LoVo (cell line): ENCODE measurements at places on chromosomes 12 and 14.

GRCh38 chr12:93657071-93657470, 20.1 kb upstream of the CRADD start:
- no peak for DNase-seq

- DNase-seq, result no peak
These were observed 119.7 kb downstream of the FBXL14 start for GRCh38 chr12:1474574-1475153.

GRCh38 chr12:115135800-115136211, 451.8 kb upstream of the TBX3 start:
- no peak for DNase-seq

DNA sequence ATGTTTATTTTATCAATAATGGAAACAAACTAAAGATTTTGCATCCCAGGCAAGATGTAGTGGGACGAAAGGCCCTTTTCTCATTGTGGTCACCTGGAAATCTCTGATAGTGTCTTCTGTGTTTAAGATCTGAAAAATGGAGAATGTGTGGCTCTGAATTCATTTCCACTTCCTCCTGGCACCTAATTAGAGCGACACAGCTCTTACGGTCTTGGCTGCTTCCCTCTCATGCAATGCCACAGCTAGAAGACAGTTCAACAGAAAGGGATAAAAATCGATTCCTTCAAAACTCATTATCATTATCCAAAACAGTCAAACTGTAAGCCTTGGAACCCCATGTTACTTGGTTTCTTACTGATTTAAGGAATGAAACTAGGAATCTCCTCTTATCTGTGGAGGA, 9.3 kb downstream of the ST8SIA1 start:
- no peak for DNase-seq

- peak; percentile 63 for DNase-seq
These were observed 19.1 kb downstream of the BBOF1 start for GRCh38 chr14:74038020-74038859.

- DNase-seq, result no peak
These were observed 391.2 kb downstream of the AEBP2 start for GRCh38 chr12:19830446-19830845.

GRCh38 chr14:99099051-99099787, 172.8 kb downstream of the BCL11B start:
- DNase-seq, result peak; percentile 8

GRCh38 chr14:84493779-84494178, 1036.2 kb upstream of the FLRT2 start:
- DNase-seq, result no peak

GRCh38 chr12:9214534-9214933, 6.3 kb upstream of the PZP start:
- DNase-seq, result no peak

DNA sequence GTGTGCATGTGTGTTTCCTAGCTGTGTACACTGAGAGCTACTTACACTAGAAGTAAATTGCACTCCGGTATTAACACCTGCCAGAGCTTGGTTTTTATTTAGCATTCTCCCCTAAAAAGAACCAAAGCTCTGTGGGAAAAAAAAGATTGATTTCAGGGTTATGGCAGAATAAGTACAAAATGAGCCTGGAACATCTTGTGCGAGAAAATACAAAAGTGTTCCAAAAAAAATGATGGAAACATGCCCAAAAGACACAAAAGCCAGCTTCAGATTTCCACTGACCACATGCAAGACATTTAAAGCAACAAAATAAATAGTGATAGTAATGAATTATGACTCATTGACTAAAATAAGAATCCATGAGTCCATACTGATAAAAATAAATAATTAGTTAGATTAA, 188.3 kb downstream of the GXYLT1 start:
- no peak for DNase-seq

DNA sequence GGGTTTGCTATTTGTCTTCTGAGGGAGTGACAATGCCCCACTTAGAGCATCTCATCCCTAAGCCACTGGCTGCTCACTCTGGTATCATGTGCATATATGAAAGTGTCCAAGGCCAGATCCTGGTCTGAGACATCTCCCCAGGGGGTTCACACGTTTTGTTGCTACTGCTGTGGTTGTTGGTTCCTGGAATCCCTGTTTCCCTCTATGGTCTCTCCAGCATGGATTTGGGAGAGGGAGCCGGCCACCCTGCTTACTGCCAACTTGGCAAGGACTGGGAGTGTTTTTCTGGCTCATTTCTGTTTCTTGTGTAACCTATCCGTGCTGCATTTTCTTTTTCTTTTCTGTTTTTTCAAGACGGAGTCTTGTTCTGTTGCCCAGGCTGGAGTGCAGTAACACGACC, 101.3 kb upstream of the MAX start:
- no peak for DNase-seq

DNA sequence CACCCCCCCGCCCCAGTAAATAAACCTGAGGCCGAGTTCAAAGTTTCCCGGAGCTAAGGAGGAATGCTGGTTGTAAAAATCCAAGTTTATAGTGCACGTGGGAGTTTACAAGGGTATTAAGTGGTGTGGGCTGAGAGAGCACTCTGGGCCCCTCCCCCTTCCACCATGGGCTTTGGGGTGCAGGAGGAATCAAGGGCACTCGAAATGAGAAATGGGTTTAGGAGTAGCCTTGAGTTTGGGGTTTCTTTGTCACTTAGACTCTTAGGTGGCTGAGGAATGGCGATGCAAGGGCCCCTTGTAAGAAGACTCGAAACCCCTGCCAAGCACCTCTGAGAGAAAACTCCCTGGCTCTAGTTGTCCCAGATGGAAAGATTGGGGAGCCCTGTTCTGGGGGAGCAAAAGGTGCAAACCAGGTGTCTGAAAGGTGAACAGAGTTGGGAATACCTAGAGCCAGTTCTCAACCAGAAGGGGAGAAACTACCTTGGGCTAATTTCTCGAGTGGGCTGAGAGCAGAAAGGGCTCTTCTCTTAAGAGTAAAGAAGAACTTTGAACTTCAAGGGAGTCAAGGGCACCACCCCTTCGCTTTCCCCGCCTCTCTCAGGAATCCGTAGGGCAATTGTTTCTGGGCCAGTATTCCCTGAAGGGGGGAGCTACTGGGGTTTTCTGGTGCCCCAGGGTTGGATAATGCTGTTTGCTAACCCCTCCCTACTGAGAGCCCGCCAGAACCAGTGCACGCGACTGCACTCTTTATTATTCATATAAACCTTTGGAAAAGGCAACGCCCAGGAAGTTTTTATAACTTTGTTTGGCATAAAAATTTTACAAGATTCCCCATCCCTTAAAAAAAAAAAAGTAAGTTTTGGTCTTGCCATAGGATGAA, 4.0 kb upstream of the HOTAIR start:
- DNase-seq, result peak; percentile 97

DNA sequence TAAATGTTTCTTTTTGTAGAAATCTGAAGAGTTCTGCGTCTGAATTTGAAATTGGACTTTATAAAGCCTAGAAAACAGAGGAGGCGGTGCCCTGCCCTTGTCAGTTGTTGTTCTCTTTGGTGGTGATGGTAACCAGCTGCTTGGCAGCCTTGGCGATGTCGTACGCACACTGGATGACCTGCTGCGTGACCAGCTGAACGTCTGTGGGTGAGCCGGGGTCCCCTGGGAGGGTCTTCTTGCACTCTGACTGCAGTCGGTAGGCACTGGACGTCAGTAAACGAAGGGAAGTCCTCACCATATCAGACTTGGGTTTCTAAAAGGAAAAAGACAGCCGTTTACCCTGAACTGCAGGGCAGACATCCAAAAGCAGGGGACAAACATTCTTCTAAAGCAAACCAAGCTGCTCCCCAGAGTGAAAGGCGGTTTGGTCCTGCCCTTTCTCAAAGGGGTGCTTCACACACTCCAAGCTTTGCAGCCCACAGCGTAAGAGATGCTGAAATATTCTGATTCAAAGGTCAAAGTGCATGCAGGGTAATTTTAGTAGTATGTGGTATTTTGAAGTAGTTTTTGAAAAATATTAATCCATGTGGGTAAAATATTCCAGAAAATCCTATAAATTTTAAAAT, 32.9 kb downstream of the TCHP start:
- DNase-seq, result no peak

DNA sequence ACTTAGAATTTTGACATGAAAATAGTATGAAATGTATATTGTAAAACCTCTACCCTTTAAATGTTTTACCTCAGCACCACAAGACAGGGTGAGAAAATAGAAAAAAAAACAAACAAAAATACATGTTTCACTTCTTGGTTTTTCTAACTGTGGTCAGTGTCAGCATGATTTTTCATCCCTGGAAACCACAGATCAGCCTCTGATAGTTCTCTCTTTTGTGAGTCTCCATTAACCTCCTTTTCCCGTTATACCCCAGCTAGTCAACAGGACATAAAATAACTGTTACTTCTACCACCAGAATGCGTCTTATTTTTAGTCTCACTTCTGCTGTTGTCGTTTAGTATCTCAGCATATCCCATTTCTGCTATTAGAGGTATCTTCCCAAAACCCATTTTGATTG, 48.3 kb upstream of the KCNMB4 start:
- DNase-seq, result no peak

DNA sequence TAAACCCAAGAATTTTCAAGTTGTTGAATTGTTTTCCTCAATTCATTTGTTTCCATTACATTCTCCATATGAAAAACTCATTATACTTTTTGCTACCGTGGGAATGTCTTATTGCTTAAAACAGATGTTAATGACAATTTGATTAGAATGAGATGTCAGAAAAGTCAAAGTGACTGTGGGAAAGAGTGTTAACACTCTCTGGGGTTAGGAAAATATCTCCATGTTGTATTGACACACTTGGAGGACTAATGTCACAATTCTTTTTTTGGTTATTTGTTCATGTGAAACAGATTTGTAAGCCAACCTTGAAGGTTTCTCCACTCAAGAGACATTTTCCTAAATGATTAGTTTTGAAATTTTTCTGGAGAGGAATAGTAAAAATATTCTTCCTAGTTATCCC, 47.2 kb upstream of the CMAS start:
- DNase-seq, result no peak

- peak; percentile 35 for DNase-seq
These were observed 18.9 kb upstream of the POC1B start for GRCh38 chr12:89544681-89545184.

DNA sequence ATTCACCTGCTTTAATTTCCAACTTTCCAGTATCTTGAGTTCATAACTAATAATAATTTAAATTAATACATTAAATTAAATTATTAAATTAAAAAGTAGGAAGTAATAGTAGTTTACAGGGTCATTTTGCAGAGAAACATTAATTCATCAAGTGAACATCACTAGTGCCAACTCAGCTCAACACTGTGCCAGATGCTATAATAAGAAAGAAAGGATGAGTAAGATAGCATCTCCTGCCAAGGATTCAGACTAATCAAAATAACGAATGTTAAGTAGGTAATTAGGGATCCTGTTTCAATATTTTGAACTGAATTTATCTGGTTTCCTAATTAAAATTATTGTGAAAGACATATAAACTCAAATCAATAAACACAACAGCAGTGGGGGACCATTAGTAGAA, 596.7 kb downstream of the SLC6A15 start:
- DNase-seq, result no peak

DNA sequence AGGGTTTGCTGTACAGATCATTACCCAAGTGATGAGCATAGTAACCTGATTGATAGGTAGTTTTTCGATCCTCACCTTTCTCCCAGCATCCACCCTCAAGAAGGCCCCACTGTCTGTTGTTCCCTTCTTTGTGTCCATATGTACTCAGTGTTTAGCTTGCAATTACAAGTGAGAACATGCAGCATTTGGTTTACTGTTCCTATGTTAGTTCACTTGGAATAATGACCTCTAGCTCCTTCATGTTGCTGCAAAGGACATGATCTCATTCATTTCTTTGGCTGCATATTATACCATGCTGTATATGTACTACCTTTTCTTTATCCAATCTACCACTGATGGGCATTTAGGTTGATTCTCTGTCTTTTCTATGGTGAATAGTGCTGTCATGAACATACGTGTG, 181.6 kb upstream of the FOXG1 start:
- no peak for DNase-seq

GRCh38 chr12:25979059-25979458, 20.6 kb downstream of the RASSF8 start:
- DNase-seq, result no peak

- DNase-seq, result no peak
These were observed 964 bp upstream of the SERPINA4 start for GRCh38 chr14:94560291-94560665.

- no peak for DNase-seq
These were observed 69.3 kb upstream of the SCN8A start for GRCh38 chr12:51521554-51522276.

DNA sequence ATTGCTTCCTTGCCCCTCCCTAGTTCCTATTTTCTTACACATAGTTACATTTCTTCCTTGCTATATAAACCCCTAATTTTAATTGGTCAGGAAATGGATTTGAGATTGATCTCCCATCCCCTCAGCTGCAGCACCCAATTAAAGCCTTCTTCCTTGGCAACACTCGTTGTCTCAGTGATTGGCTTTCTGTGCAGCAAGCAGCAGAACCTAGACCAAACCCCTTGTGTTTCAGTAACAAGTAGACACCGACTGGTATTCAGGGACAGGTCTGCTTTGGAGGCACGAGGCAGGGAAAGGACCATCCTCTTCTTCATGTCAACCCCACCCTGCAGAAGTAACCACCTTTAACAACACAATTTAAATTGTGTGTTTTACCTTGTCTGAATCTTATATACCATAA, 152.6 kb downstream of the RPAP3 start:
- DNase-seq, result no peak

DNA sequence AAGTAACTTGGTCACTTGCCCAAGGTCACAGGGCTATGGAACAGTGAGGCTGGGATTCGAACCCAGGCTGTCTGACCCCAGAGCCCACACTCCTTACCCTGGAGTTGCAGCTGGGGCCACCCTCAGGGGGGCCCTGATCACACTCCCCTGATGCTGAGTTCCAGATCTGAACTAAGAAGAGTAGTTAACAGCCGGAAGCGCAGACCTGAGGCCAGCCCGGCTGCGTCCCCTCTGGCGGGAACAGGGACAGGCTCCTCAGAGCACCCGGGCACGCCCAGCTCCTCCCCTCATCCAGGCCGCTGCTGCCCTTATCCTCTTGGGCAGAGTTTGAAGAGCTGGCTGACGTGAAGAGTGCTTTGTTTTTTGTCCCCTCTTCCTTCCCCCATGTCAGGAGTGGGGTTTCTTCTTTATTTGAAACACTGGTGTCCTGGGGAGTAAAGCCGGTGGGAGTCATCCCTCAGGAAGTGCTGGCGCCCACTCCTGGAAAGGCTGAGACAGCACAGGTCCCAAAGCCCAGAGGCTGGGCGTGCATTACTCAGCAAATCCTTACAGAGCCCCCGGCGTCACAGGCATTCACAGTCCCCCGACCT, 8.7 kb downstream of the PHB2 start:
- peak; percentile 86 for DNase-seq

GRCh38 chr12:57611108-57611826, at the start of gene ARHGEF25:
Gene ARHGEF25 (plus strand): TSS chr12:57611435. CDS start chr12:57611895, 460 bp downstream.
- DNase-seq, result peak; percentile 50

- DNase-seq, result no peak
These were observed 37.6 kb downstream of the BCAT1 start for GRCh38 chr12:24911271-24911791.

DNA sequence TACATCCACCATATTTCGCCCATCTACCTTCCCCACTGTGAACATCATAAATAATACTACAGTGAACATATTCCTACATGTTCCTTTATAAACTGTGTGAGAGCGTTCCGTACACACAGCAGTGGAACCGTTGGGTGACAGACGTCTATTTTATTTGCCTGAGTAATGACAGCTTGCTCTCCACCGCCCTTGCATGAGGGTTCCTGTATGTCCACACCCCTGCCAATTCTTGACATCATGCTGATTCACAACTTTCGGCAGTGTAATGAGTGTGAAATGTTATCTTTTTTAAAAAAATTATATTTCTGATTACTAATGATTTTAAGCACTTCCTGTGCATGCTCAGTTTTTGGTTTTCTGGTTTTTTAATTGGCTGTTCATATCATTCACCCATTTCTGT, 4.3 kb upstream of the RAD52 start:
- peak; percentile 38 for DNase-seq

- DNase-seq, result no peak
These were observed 11.6 kb downstream of the CKB start for GRCh38 chr14:103510724-103511693.
